Central memory CD8-positive, alpha-beta T cell (primary cell): ENCODE measurements at places on chromosomes 6 and 20.

GRCh38 chr6:156731396-156731795 is 45.8 kb upstream of the ARID1B start:
- no peak for DNase-seq

GRCh38 chr6:158000530-158001307 is 19.1 kb downstream of the SYNJ2 start:
- DNase-seq: no peak

GRCh38 chr6:143348531-143348930 is 102.0 kb downstream of the ADAT2 start:
- DNase-seq: no peak

DNA sequence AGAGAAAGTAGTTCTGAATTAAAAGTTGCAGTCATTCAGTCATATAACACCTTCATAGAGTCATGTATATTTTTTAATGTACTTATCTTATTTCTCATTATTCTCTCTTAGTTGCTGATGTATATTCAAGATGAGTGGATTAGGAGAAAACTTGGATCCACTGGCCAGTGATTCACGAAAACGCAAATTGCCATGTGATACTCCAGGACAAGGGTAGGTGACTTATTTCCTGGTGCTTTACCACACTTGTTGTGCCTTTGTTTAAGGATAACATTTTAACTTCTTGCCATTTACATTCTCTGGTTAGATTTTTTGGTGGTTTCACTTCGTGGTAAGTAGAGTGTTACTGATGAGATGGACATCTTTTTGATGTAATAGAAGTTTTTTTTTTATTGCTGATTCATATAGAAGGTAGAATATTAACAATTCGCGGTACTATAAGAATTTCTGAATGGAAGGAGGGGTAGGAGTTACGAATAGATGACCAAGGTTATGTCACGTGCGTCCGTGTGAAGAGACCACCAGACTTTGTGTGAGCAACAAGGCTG is 120.5 kb downstream of the NCOA3 start:
- DNase-seq: no peak

DNA sequence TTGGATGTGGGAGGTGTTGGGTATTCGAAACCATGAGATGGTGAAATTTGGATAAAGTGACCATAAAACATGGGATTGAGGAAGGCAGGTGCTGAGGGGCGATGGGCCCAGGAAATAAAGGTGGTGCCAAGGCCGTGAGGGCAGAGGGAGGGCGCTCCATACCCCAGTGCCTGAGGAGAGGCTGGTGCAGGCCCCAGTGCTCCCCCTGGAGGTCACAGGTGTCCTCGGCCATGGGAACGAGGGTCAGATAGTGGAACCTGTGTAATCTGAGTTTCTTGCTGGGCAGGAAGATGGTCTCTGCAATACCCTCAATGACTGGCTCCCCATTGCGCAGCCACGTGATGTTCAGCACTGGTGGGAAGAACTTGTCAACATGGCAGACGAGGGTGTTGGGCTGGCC is 16.2 kb downstream of the HLA-DPB1 start:
- DNase-seq: no peak
